ENCODE measurements at places on chromosomes 16 and 17.

DNA sequence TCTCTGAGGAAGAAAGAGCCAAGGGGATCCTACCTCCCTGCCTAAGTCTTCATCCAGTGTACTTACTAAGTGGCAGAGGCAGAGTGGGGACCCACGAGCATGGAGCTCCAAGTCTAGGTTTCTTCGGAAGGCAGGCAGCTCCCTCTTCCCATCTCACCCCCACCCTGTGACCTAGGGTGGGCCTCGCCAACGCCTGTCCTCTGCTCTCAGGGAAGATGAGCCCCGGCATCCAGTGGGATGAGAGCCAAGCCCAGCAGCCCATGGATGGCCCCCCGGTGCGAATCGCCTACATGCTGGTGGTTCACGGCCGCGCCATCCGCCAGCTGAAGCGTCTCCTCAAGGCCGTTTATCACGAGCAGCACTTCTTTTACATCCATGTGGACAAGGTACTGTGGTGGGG is 8.3 kb downstream of the XYLT2 start:
- DNase-seq: no peak

- no peak for DNase-seq
These were observed 21.2 kb downstream of the AKAP1 start for GRCh38 chr17:57106107-57106835.

DNA sequence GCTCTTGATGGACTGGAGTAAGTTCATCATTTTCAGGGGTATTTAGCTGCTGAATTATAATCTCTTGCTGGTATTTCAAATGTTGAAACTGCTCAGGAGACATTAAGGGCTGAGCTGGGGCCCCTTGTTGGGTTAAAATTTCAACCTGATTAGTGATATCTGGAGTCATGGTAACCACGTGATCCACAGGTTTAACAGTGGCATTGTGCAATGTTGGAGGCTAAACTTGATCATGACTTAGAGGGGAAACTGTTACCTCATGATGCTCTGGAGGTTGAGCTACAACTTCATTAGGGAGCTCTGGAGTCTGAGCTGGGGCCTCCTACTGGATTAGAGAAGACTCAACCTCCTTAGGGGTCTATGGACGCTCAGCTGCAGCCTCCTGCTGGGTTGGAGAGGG is 17.2 kb upstream of the MPP2 start:
- DNase-seq: no peak

DNA sequence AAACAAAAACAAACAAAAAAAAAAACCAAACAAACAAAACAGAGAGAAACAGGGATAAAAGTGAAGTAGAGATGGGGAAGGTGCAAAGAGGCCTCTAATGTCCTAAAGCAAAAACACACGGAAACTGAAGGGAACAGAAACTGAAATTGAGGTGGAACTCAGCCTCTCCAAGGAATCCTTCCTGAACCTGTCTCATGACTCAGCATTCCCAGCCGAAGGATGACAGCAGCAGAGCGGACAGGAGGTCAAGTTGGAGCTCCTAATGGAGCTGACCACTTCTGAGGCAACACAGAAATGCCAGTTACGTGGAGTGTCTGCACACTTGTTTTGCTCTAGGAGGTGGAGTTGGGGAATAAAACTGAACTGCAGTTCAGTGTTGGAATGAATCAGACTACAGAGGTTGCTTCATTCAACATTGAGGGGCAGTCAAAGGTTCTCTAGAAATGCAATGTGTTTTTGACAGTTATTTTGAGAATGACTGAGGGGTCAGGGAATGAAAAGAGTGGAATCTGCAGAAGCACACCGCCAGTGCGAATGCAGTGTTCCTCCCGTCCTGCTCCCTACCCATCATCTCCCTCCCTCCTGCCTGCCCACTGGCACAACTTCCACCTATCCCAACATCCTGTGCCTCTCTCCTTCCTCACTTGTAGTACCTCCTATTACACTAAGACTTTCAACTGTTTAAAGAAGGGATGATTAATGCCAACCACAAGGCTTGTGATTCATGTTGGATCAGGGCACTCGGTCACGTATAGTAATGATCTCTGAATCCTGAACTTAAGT is 6.3 kb downstream of the UBE2O start:
- DNase-seq: no peak

GRCh38 chr17:65297916-65298315 is 160.7 kb downstream of the RGS9 start:
- DNase-seq: no peak

GRCh38 chr16:56263711-56264608 is 72.7 kb downstream of the GNAO1 start:
- no peak for DNase-seq

DNA sequence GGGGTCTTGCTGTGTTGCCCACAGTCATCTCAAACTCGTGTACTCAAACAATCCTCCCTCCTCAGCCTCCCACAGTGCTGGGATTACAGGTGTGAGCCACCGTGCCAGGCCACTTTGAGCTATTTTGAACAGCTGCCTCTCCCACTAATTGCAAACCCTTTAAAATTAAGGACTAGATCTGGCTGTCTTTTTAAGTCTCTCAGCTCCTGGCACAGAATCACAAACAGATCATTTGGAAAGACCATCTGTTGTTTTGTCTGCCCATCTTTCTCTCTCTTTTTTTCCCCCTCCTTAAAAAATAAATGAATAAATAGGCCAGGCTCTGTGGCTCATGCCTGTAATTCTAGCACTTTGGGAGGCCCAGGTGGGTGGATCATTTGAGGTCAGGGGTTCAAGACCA is 10.9 kb upstream of the STAT3 start:
- no peak for DNase-seq

- no peak for DNase-seq
These were observed 54.2 kb downstream of the SREBF1 start for GRCh38 chr17:17782523-17783115.

All from AG09319 (cell line).